ENCODE measurements at places on chromosomes 2 and 18.

DNA sequence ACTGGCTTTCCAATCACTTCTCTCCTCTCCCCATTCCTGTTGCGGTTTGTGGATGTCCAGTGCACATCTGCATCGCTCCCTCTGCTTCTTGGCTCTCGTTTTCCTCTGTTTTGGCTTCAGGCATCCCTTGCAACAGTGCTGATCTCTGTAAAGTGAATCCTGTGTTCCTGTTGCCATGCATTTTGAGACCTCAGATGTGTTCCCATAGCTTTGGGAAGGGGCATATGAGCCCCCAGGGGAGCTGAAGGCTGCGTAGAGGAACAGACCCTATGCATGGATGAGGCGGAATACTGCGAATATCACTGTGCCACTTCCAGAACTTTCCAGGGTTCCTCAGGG, 168.4 kb upstream of the HAAO start:
- DNase-seq, result no peak
- H3K27me3 ChIP-seq, result no peaks in the 10 kb centered on the region
- H3K36me3 ChIP-seq, result no peaks in the 10 kb centered on the region
- H3K4me1 ChIP-seq, result peaks cover 27% of the 10 kb centered on the region
- H3K27ac ChIP-seq, result peak overlapping the region; percentile 4

GRCh38 chr2:79670198-79670597, 157.3 kb downstream of the CTNNA2 start:
- H3K4me1 ChIP-seq, result peaks cover 7% of the 10 kb centered on the region
- peak; percentile 58 for DNase-seq
- H3K27me3 ChIP-seq, result no peaks in the 10 kb centered on the region
- no peak overlapping the region for H3K27ac ChIP-seq
- no peaks in the 10 kb centered on the region for H3K36me3 ChIP-seq

- H3K36me3 ChIP-seq, result no peaks in the 10 kb centered on the region
- H3K27ac ChIP-seq, result peak overlapping the region; percentile 49
- H3K27me3 ChIP-seq, result no peaks in the 10 kb centered on the region
- H3K4me3 ChIP-seq, result no peak overlapping the region
- H3K4me1 ChIP-seq, result peaks cover 12% of the 10 kb centered on the region
Observed at GRCh38 chr2:53827398-53828175, 32.2 kb downstream of the GPR75 start.

GRCh38 chr18:60466677-60467076, 94.1 kb upstream of the MC4R start:
- H3K27me3 ChIP-seq, result no peaks in the 10 kb centered on the region
- no peak overlapping the region for H3K27ac ChIP-seq
- H3K4me3 ChIP-seq, result no peak overlapping the region
- no peaks in the 10 kb centered on the region for H3K4me1 ChIP-seq
- H3K36me3 ChIP-seq, result no peaks in the 10 kb centered on the region

GRCh38 chr2:238143239-238143951, 4.9 kb downstream of the KLHL30 start:
- DNase-seq, result no peak
- H3K36me3 ChIP-seq, result no peaks in the 10 kb centered on the region
- no peak overlapping the region for H3K27ac ChIP-seq
- H3K4me3 ChIP-seq, result no peak overlapping the region
- H3K4me1 ChIP-seq, result peaks cover 12% of the 10 kb centered on the region
- H3K27me3 ChIP-seq, result no peaks in the 10 kb centered on the region

DNA sequence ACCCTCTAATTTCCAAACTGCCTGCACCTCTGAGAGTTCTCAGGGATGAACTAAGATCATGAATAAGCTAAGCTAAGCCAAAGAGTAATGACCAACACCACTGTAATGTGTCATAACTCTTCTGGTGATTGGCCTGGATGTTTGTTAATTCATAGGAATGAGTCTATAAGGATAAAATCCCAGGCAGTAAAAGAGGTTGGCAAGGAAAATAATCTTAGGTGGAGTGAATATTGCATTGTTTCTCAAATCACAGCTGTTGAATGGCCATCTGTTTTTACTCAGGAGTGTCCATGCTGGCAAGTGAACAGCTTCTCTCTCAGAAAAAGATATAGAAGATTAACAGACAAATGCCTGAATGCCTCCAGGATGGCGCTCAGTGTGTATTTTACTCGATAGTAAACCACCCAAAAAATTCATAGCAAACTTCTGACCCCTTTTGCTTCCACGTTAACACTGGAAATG, 60.8 kb upstream of the GLS start:
- no peak overlapping the region for H3K27ac ChIP-seq
- H3K27me3 ChIP-seq, result peaks cover 14% of the 10 kb centered on the region
- H3K36me3 ChIP-seq, result no peaks in the 10 kb centered on the region

GRCh38 chr2:9403924-9404323, 19.4 kb downstream of the ITGB1BP1 start:
- DNase-seq, result no peak
- H3K36me3 ChIP-seq, result peaks cover 83% of the 10 kb centered on the region
- no peak overlapping the region for H3K4me3 ChIP-seq
- H3K27ac ChIP-seq, result no peak overlapping the region

DNA sequence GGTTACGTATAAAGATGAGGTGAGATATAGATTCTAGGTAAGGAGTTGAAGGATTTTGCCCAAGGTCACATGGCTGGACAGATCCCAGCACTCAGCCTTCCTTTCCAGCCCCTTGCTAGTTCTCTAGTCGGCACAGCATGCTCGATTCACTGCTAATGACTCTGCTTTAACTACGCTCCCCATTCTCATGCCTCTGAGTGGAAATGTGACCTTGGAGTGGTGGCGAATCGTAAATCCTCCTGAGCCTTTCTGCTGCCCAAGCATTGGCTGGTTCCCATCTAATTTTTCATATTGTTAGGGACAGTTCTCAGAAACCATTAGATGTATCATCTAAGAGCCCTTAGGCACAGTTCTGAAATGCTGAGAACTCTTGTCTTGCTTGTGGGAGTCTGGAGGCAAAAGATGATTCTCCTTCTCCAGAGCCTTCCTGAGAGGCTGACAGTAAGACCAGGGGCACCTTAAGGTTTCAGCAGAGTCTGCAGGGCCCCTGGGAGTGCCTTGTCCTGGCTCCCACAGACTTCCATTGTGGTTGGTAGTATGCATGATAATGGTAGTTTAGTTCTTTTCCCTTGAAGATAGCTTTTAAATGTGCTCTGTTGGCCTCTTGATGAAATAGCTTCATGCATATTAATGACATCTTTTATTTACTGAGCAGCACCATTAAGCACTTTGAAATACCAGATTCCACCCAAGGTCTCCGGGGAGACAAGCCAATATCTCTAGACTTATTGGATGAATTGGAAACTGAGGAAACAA, 377.8 kb upstream of the SLC14A2 start:
- no peak for DNase-seq
- H3K27ac ChIP-seq, result no peak overlapping the region
- H3K36me3 ChIP-seq, result no peaks in the 10 kb centered on the region
- no peaks in the 10 kb centered on the region for H3K4me1 ChIP-seq

GRCh38 chr2:64989982-64990614, 899 bp downstream of the SLC1A4 start:
- no peak overlapping the region for H3K27ac ChIP-seq
- peaks cover 7% of the 10 kb centered on the region for H3K4me1 ChIP-seq
- no peak for DNase-seq

- no peaks in the 10 kb centered on the region for H3K36me3 ChIP-seq
- H3K27ac ChIP-seq, result no peak overlapping the region
- peaks cover 2% of the 10 kb centered on the region for H3K4me1 ChIP-seq
- H3K4me3 ChIP-seq, result no peak overlapping the region
- DNase-seq, result no peak
Observed at GRCh38 chr2:144673456-144673855, 153.5 kb upstream of the ZEB2 start.

DNA sequence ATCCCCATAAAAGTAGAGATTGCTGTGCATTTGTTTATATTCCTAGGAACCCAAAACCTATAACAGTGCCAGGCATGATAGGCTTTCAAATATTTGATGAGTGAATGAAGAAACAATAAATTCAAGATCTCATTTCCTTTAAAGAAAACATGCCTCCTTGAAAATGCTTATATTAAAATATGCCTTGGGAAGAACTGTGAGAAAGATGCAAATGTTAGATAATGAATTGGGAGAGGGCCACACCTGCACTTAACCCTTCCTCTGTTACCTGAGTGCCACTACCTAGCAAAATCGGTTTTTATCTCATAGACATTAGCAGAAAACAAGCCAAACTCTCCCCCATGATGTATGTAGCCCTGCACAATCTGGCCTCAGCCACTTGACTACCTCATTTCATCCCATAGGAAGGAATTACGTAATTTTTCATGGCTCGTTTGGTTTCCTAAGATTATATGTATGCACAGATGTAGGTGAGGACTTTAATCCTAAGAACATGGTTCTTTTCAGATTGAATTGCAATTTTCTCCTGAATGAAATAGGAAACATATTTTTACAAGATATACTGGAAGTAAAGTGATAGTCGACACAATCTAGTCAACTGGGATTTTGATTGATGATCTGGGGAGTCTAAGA, 25.2 kb downstream of the GULP1 start:
- no peak for DNase-seq
- H3K4me1 ChIP-seq, result no peaks in the 10 kb centered on the region
- no peak overlapping the region for H3K27ac ChIP-seq

DNA sequence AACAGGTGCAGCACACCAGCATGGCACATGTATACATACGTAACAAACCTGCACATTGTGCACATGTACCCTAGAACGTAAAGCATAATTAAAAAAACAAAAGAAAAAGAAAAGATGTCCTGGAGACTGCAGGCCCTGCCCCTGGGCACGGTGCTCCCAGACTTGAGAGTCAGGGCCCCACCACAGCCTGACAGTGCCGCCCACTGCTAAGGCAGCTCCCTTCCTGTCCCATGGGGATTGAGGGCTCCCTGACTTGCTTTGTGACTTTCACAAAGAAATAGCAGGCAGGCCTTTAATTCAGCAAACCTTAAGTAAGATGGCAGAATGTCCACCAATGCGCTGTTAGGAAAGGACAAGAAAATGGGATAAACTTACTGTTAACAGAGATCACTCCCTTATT, 116.8 kb downstream of the NDUFA10 start:
- no peaks in the 10 kb centered on the region for H3K36me3 ChIP-seq
- no peaks in the 10 kb centered on the region for H3K27me3 ChIP-seq
- no peak for DNase-seq

- peak; percentile 81 for DNase-seq
- peak overlapping the region; percentile 4 for H3K4me3 ChIP-seq
- peaks cover 32% of the 10 kb centered on the region for H3K36me3 ChIP-seq
- H3K27ac ChIP-seq, result peak overlapping the region; percentile 84
Observed at GRCh38 chr2:159211447-159212396, 74.8 kb downstream of the WDSUB1 start.

DNA sequence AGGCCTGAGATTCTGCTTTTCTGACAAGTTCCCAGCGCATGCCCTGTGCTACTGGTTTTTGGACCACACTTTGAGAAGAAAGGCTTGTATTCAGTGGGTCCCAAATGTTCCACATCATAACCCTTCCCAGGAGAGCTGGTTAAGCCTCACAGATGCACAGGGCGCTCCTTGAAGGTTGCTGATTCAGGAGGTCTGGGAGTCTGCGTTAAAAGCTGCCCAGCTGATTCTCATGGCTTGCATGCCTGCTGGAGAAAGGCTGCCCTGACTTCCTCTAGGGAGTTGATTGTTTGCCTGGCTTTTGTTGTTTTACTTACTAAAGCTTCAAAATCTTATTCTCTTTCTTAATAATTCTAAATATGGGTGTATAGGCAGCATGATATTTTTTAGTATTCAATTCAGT, 20.7 kb downstream of the CRYGD start:
- no peaks in the 10 kb centered on the region for H3K36me3 ChIP-seq
- peaks cover 2% of the 10 kb centered on the region for H3K4me1 ChIP-seq
- no peak overlapping the region for H3K4me3 ChIP-seq
- H3K27me3 ChIP-seq, result no peaks in the 10 kb centered on the region
- DNase-seq, result no peak

DNA sequence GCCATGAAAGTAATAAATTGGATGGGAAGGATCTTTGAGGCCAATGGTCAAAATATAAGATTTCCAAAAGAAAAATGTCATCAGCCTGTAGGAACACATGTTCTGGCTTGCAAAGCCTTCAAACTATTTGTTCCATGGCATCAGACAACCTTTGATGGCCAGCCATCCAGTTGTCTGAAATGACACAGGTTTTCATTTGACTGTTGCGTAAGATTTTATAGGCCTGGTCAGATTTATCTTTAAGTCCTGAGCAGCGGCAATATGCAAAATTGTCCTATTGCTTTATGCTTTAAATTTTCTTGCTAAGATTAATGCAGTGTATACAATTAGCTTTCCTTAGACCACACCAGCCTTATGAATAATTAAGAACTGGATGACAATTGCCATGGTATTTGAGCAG, 167.1 kb downstream of the AGPS start:
- DNase-seq, result no peak
- no peaks in the 10 kb centered on the region for H3K36me3 ChIP-seq
- no peaks in the 10 kb centered on the region for H3K4me1 ChIP-seq

DNA sequence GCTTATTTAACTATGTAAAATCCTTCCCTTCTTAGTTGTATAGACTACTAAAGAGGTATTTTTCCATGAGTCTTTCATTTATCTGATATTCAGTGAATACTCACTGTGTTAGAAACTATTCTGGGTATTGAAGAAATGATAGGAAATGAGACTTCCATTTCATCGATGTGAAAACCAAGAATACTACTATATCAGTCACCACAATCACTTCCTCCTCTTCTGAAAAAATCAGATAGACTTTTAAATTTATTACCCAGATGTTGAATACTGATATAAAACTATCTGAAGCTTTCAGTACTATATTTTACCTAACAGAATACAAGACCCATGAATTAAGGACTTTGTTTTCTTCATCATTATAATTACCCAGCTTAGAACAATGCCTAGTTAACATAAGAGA, 1801.1 kb upstream of the CELF4 start:
- no peak for DNase-seq
- no peak overlapping the region for H3K4me3 ChIP-seq
- no peaks in the 10 kb centered on the region for H3K27me3 ChIP-seq
- H3K4me1 ChIP-seq, result no peaks in the 10 kb centered on the region
- no peaks in the 10 kb centered on the region for H3K36me3 ChIP-seq

GRCh38 chr2:77796397-77796796, 274.2 kb upstream of the LRRTM4 start:
- no peaks in the 10 kb centered on the region for H3K36me3 ChIP-seq
- H3K27ac ChIP-seq, result no peak overlapping the region
- H3K4me3 ChIP-seq, result no peak overlapping the region

- no peak overlapping the region for H3K4me3 ChIP-seq
- no peak for DNase-seq
- no peak overlapping the region for H3K27ac ChIP-seq
- H3K27me3 ChIP-seq, result no peaks in the 10 kb centered on the region
- peaks cover 6% of the 10 kb centered on the region for H3K4me1 ChIP-seq
Observed at GRCh38 chr2:209525834-209526281, 102.0 kb downstream of the MAP2 start.

- H3K4me3 ChIP-seq, result no peak overlapping the region
- no peaks in the 10 kb centered on the region for H3K36me3 ChIP-seq
- H3K4me1 ChIP-seq, result no peaks in the 10 kb centered on the region
Observed at GRCh38 chr2:217725409-217725808, 277.4 kb downstream of the TNS1 start.

GRCh38 chr2:213551526-213551925, 267.3 kb downstream of the SPAG16 start:
- no peak for DNase-seq
- H3K27me3 ChIP-seq, result no peaks in the 10 kb centered on the region
- no peak overlapping the region for H3K27ac ChIP-seq
- no peak overlapping the region for H3K4me3 ChIP-seq
- no peaks in the 10 kb centered on the region for H3K36me3 ChIP-seq
